ENCODE measurements at places on chromosomes 16 and 17. TPM values are rescaled to one million over a fixed set of nuclear protein-coding genes. Genes with fewer than 3 reads are reported as not detected.

The TMEM208 gene
- 91.8 TPM for total RNA-seq

The ADAT1 gene
- 38.7 TPM for total RNA-seq

The MRPS23 gene
- total RNA-seq: 244 TPM

The KRTAP2-2 gene
- not detected for total RNA-seq

The KLHL10 gene
- not detected for total RNA-seq

The IKZF3 gene
- total RNA-seq: not detected

The CARD14 gene
- 0.28 TPM for total RNA-seq

The ARMC5 gene
- total RNA-seq: 7.0 TPM

The KRTAP3-1 gene
- not detected for total RNA-seq

The TTLL6 gene
- total RNA-seq: 0.55 TPM

The CCL7 gene
- 0.21 TPM for total RNA-seq

The PRSS53 gene
- 2.5 TPM for total RNA-seq

The HOXB1 gene
- total RNA-seq: not detected

The TCF25 gene
- 76.8 TPM for total RNA-seq

The MYL11 gene
- 0.39 TPM for total RNA-seq

The RANGRF gene
- 37.7 TPM for total RNA-seq

The ASPHD1 gene
- 23.3 TPM for total RNA-seq

The PRR11 gene
- 54.9 TPM for total RNA-seq

The KRT39 gene
- total RNA-seq: not detected

Data from A549 treated with Hydrocortisone at 1 μM for 4 hours (cell line).